ENCODE measurements at places on chromosomes 1 and 21.
A peak's percentile ranks its signal among the peaks of the same experiment; 100 is the strongest.

GRCh38 chr1:41361495-41362356, 492 bp downstream of the FOXO6 start:
- peak; percentile 35 for DNase-seq

DNA sequence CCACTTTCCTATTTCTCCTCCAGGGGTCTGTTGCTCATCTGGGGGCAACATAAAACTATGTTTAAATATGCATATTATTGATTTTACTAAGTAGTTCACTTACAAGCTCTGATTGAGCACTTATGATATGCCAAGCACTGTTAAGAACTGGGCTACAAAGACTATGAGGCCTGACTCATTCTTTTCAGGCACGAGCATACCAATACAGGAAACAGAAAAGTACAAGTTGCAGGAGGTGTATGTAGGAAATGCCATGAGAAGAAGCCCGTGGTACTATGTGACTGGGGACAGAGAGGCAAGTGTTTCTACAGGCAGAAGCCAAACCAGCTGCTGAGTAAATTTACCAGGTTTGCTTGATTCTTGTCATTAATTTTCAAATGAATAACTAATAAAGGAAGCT, 120.4 kb upstream of the PTGFR start:
- no peak for DNase-seq

DNA sequence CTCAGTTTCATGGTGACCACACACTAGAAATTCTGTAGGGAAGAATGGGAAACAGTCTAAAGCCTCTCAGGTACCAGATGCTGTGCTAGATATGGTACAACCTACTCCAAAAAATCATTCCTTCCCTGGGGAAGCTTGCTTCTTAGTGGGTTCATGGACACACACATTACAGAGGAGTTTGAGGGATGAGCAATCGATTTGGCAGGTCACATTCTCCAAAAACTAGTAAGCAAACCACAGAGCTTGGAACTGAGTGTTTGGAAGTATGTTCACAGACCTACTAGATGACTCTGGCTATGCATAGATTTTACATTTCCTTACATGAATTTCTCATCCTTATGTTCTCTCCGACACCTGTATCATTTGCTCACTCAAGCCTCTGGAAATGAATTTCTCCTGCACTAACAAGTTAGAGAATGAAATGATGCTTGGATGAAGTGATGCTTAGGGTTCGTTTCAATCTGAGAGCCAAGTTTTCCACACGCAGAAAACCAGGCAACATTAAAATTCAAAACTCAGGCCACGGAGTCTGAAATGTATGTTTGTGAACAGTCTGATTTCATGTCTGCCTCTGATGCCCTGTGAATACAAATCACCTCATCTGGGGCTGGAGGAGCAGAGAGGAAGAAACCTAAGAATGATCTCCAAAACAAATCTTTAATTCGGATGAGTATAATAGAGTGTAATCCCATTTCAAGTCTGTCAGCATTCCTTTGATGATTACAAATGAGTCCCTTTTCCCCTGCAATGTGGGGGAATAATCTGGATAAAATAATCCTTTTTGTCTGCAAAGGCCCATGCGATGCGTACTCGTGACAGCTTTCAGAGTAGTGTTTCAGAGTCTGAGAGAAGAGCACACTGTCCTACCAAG, 11.0 kb downstream of the EVA1C start:
- DNase-seq: no peak

GRCh38 chr1:38686167-38686926, 173.2 kb downstream of the RRAGC start:
- no peak for DNase-seq

DNA sequence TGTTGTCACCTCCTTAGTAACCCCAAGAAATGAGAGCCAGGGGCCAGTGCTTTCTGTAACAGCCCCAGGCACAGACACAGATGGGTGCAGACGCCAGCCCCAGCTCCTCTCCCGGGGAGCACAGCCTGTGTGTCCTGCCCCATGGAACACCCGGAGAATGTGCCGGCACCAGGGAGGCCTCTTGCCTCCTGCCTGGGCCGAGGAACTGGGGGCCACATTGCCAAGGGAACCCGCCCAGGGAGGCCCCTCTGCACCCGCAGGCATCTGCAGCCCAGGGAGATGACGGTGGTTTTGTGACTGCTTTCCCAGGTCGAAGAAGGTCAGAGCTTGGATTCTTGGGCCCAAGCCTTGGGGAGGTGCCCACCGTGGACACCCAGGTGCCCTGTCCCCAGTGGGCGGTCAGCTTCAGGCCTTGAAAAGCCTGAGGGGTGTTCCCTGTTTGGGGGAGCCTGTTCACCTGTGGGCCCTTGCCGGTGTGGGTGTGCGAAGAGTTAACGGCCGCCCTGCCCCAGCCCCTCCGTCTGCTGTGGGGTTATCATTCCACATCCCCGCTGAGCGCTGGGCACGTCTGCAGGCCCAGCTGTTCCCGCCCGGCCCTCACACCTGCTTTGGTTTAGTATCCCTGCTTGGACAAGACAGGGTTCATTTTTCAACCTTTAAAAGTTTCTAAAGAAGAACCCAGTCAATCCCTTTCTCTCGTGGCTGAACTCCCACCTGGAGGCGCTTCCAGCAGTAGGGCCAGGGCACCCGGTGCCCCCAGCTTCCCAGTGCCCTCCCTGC, 62.5 kb downstream of the MORN1 start:
- DNase-seq: no peak

- DNase-seq: no peak
Measured at GRCh38 chr1:77007675-77008074, 140.4 kb downstream of the ST6GALNAC5 start.

DNA sequence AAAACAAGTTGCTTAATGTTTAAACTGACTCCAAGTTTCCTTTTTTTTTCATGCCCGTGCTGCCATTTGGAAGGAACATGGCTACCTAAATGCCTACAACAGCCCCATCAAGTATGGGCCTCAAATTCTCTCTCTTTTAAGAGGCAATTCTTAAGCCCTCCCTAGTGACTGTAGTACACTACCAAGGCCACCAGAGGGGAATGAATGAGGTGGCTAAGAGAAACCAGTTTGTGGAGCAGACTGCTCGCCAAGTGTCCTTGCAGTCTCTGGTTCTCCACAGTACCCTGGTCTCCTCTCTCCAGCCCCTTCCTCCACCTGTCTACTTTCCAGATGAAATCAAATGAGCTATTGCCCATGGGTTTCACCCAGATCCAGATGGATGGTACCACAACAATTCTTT, 1809.6 kb downstream of the BRINP3 start:
- no peak for DNase-seq

DNA sequence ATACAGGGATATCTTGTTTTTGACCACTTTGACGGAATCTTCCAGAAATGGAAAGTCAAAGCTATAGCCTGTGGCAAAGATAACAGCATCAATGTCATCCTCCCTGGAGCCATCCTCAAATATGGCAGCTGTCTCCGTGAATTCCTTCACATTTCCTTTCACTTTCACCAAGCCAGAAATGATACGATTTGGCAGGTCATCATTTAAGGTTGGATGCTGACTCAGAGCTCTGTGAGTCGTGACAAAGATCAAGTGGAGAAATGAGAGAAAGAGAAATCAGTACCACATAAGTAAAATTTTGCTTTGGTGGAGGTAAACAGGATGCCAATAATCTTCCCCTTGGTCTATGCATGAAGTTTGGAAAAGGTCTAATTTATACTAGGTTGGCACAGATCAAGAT, 23.9 kb downstream of the FMO5 start:
- DNase-seq: no peak

- DNase-seq: no peak
Measured at GRCh38 chr1:67793562-67793961, 39.7 kb downstream of the GNG12 start.

DNA sequence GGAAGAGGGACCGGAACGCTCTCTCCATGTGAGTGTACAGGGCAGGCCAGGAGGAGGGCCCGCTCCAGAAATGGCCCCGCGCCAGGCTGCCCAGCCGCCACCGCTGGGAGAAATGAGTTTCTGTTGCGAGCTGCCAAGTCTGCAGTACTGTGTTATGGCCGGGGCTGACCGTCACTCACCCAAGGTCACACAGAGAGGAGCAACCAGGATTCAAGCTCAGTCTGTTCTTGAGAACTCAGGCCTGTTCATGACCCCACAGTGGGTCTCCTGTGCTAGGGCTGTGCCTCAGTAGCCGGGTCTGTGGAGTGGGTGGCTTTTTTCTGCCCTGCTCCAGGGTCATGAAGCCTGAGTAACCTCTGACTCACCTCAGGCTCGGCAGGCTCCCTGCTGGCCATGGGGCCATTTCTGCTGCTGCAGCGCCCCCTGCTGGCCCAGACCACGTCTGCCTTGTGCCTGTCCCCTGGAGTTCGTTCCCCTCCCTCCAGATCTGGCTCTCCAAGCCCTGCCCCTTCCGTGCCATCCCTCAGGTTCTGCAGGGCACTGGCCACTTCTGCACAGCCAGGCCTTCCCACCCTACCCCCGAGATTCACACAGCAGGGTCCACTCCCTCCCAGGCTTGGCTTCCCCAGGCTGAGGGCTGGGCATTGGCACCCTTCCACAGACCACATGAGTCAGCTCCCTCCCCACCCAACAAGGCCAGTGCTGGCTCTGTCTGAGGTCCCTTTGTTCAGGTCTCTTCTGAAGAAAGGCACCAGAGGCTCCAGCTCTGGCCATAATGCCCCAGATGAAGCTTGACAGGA, 51.8 kb downstream of the EDN2 start:
- peak; percentile 50 for DNase-seq

DNA sequence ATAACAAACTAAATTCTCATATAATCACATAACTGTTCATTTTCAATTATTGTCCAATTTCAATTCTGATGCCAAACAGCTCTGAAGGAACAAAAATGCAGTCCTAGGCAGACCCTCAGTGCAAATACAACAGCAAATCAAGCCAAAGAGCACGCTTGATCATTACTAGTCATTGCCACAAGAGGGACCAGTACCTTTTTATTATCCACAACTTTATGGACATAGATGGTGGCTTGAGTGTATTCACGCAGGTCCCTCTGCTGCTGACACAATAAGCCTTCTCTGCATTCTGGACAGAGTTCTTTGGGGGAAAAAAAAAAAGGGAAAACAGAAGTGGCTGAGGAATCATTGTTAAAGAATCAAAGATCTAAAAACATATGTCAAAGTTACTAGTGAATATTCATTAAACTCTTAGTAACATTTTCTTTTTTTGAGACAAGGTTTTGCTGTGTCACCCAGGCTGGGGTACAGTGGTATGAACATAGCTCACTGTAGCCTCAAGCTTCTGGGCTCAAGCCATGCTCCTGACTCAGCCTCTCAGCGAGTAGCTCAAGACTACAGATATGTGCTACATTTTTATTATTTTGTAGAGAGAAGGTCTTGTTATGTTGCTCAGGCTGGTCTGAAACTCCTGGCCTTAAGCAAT, 34.3 kb upstream of the RAP1GAP start:
- DNase-seq: peak; percentile 28

GRCh38 chr1:40185951-40186864, 25.0 kb downstream of the RLF start:
- peak; percentile 30 for DNase-seq

- DNase-seq: no peak
Measured at GRCh38 chr1:234108921-234109320, 204.4 kb downstream of the SLC35F3 start.

- no peak for DNase-seq
Measured at GRCh38 chr1:19654386-19654785, 10.3 kb downstream of the NBL1 start.

DNA sequence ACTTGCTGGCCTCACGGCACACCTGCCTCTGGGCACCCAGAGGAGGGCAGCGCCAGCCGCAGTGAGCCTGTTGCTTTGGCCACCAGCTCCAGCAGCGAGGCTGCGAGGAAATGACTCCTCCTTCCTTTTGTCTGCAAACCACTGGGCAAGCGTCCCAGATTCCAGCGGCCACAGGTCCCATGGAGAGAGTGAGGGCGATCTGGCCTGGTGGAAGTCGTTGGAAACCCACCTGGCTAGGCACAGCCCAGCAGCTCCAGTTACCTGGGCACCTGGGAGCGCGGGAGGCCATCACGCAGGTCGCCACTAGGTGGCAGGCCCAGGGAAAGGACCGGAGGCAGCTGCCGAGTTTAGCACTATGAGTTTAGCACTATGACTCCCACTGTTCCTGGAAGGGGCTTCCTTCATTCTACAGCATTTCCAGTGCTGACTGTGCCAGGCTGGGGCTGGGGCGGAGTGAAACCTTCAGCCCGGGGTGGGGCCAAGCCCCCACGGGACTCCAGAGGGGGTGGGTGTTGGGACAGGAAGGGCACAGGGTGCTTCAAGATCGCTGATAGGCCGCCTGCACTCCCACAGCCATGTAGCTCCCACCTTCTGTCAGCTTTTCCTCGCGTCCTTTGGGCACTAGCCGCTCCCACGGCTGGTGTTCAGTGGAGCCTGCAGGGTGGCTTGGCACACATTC, 1.1 kb upstream of the ESPN start:
- peak; percentile 75 for DNase-seq

DNA sequence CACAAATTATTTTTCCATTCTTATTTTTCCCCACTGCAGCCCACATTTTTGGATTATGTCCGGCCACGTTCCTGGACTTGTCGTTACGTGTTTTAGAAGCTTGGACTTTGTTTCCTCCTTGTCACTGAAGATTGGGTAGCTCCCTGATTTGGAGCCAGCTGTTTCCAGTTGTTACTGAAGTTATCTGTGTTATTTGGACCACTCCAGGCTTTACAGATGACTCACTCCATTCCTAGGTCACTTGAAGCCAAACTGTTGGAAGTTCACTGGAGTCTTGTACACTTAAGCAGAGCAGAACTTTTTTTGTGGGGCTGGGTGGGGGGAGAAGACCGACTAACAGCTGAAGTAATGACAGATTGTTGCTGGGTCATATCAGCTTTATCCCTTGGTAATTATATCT, 12.2 kb upstream of the AXDND1 start:
- no peak for DNase-seq

DNA sequence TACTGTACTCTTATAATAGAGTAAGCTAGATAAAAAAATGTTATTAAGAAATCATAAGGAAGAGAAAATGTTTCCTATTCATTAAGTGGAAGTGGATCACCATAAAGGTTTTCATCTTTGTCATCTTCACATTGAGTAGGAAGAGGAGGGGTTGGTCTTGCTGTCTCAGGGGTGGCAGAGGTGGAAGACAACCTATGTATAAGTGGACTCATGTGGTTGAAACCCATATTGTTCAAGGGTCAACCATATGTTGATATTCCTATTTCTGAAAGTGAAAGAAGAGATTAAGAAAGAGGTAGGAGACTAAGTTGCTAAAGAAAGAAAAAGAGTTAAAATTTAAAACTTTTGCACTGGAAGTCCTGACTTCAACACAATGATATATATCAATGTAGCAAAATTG, 4.9 kb upstream of the ZP4 start:
- no peak for DNase-seq

- no peak for DNase-seq
Measured at GRCh38 chr1:220528679-220529501, 954 bp downstream of the MARK1 start.

- no peak for DNase-seq
Measured at GRCh38 chr1:218164111-218164929, 120.8 kb upstream of the RRP15 start.

- DNase-seq: peak; percentile 58
Measured at GRCh38 chr21:17783481-17784179, 35.5 kb downstream of the C21orf91 start.

- DNase-seq: no peak
Measured at GRCh38 chr1:39269349-39269748, 64.9 kb downstream of the MACF1 start.

GRCh38 chr1:65412984-65413375, 7.5 kb upstream of the LEPR start:
- DNase-seq: no peak

- no peak for DNase-seq
Measured at GRCh38 chr1:209527993-209528717, 55.4 kb upstream of the CAMK1G start.

- DNase-seq: no peak
Measured at GRCh38 chr1:116674011-116674531, 6.5 kb upstream of the IGSF3 start.
